Dermis blood vessel endothelial cell (primary cell): ENCODE measurements at places on chromosomes 3 and 15. TPM values are rescaled to one million over a fixed set of nuclear protein-coding genes. Genes with fewer than 3 reads are reported as not detected.

The SUCLG2 gene
- total RNA-seq = 33.2 and 59.1 TPM in 2 replicates

The TGM5 gene
- not detected in 2 replicates for total RNA-seq

The RASL12 gene
- total RNA-seq = not detected in 2 replicates

The C3orf20 gene
- not detected in 2 replicates for total RNA-seq

The MRAS gene
- total RNA-seq = 6.8 and 11.5 TPM in 2 replicates

The ZCWPW2 gene
- total RNA-seq = 0.19 TPM in 1 of 2 replicates, not detected in the other

The CHL1 gene
- 0.09 and 0.34 TPM in 2 replicates for total RNA-seq

The GPR156 gene
- total RNA-seq = 0.09 TPM in 1 of 2 replicates, not detected in the other

The ARGFX gene
- not detected in 2 replicates for total RNA-seq

The GRM2 gene
- total RNA-seq = under 0.01 TPM in 1 of 2 replicates, not detected in the other

The GATM gene
- total RNA-seq = 0.23 and 0.34 TPM in 2 replicates

The LRRIQ4 gene
- not detected in 2 replicates for total RNA-seq

The GNAT1 gene
- not detected in 2 replicates for total RNA-seq

The CCDC39 gene
- total RNA-seq = under 0.01 and 0.34 TPM in 2 replicates

The GRK7 gene
- total RNA-seq = not detected in 2 replicates

The AGTR1 gene
- under 0.01 TPM in 1 of 2 replicates, not detected in the other for total RNA-seq

The FAM3D gene
- total RNA-seq = 0.51 TPM in 1 of 2 replicates, not detected in the other

The CALML4 gene
- 1.8 and 2.0 TPM in 2 replicates for total RNA-seq

The APOD gene
- total RNA-seq = 16.2 and 27.1 TPM in 2 replicates

The GOLGA8F gene
- total RNA-seq = 0.05 TPM in 1 of 2 replicates, not detected in the other

The EIF5A2 gene
- 4.1 and 6.4 TPM in 2 replicates for total RNA-seq

The HRG gene
- not detected in 2 replicates for total RNA-seq

The GDPGP1 gene
- 11.7 and 13.6 TPM in 2 replicates for total RNA-seq

The CDHR4 gene
- total RNA-seq = not detected in 2 replicates

The NEIL1 gene
- 21.7 and 35.6 TPM in 2 replicates for total RNA-seq
